ENCODE measurements at places on chromosomes 6 and 20. TPM values are rescaled to one million over a fixed set of nuclear protein-coding genes. Genes with fewer than 3 reads are reported as not detected.

TSPO2 gene
- not detected for total RNA-seq

KIFC1 gene
- total RNA-seq: 54.7 TPM

FNDC1 gene
- 0.02 TPM for total RNA-seq

DNA sequence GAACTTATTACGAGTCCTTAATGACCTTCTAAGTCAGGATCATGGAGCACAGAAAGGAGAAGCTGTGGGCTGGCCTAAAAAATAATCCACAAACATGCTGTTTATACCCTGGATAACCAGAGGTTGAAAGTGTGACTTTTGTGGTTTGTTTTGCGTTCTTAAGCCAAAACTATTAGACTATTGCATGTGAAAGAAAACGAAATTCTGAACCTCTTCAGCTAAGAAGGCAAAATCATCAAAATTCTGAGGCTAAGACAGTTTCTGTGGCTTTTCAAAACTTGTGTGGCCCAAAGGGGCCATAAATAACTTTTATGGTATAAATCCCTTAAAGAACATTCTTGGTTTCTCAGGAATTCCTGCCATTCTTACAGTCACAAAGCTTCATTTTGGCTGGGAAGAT lies 251.0 kb downstream of the UST start:
- no peak for DNase-seq
- H3K36me3 ChIP-seq: peaks cover 3% of the 10 kb centered on the region
- H3K4me3 ChIP-seq: no peak overlapping the region
- H3K4me1 ChIP-seq: peaks cover 33% of the 10 kb centered on the region
- H3K27ac ChIP-seq: no peak overlapping the region
- H3K27me3 ChIP-seq: peaks cover 20% of the 10 kb centered on the region

DNA sequence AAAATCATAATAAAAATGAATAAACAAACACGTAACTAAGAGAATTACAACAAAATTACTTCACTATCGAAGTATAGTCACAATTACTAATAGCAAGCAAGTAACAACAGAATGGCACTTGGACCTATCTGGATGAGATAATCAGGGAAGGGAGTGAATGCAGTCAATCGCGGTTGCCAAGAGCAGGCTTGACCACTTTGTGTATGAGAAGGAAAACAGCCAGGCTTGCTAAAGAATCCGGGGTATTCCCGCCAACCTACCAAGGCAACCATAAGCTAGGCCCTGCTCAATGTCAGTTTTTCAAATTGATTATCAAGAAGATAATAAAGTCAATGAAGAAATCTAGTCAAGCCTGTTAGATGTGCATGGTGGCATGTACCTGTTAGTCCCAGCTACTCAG lies 39.7 kb downstream of the PXDC1 start:
- H3K27me3 ChIP-seq: peaks cover 2% of the 10 kb centered on the region
- H3K27ac ChIP-seq: no peak overlapping the region
- DNase-seq: no peak
- H3K36me3 ChIP-seq: no peaks in the 10 kb centered on the region

DNA sequence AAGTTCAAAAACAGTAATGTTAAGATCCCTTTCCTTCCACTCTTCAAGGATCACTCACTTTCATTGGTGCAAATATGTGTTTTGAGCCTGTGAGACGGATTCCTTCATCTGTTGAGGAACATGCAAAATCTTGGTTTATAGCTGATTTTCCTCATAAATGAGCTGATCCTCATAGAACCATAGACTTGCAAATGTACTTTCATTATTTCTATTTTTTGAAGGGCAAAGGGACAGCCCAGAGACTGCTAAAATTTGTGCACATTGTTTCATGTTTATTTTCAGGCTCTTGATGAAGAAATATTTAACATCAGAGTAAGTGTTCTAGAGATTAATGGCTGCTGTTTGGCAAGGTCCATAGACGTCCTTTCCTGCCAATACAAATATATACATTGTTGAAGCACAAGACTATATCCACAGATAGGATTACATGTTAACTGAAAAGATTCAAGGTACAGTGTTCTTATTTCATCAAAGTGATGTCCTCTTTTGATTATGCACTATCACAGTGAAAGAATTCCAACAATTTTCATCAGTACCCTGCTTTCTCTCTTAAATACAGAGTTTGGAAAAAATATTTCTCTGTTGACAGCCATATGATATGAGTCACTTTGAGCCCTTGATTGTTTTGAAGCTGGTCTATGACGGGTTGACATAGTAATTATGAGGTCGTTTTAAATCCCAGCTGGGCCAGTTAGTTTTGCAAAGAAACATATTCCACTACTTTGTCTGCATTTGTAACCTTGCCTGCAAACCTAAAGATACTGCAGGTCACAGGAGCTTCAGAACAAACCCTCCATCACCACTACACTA lies 95.7 kb downstream of the FILIP1 start:
- H3K4me3 ChIP-seq: no peak overlapping the region
- H3K36me3 ChIP-seq: no peaks in the 10 kb centered on the region
- H3K4me1 ChIP-seq: no peaks in the 10 kb centered on the region
- no peak for DNase-seq

DNA sequence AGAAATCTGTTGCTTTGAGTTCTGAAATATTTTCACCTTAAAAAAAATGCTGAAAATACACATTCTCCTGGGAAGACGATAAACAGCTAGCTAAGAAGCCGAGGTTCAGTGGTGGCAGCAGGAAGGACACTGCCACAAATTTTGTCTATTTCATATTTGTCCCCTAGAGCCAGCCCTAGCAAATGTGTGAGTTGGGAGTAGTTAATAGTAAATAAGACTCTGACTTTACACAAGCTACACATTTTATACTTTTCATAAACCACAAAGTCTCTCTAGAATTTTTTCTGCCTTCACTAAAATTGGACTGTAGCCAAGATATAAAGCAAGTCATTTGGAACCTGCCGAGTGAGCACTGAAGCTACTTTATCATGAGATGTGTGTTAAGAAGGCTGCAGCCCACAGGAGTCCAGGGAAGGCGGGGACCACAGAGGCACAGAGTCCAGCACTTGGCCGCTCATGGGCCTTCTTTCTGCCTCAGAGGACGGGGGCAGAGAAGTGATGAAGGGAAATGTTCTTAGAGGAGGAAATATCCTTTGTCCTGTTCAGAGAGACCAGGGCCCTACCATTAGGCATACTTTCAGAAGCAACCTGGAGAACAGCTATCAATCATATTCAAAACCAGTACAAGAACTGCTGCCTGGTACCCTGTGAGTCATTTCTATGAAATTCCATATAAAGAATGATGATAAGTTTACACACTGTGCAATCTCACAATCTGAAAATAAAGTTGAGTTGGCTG lies 241.7 kb upstream of the TAB2 start:
- H3K4me3 ChIP-seq: no peak overlapping the region
- peak overlapping the region; percentile 62 for H3K27ac ChIP-seq
- peaks cover 26% of the 10 kb centered on the region for H3K36me3 ChIP-seq

GRCh38 chr20:51542571-51543421 lies at the start of gene NFATC2:
Gene NFATC2 (minus strand): TSS chr20:51542719. CDS start chr20:51542499, 220 bp downstream.
- peak within 1 kb of the TSS; percentile 100 for H3K27ac ChIP-seq
- H3K36me3 ChIP-seq: peaks cover 28% of the 10 kb centered on the region
- H3K4me1 ChIP-seq: peaks cover 49% of the 10 kb centered on the region
- H3K27me3 ChIP-seq: peaks cover 16% of the 10 kb centered on the region
- DNase-seq: peak; percentile 47

DNA sequence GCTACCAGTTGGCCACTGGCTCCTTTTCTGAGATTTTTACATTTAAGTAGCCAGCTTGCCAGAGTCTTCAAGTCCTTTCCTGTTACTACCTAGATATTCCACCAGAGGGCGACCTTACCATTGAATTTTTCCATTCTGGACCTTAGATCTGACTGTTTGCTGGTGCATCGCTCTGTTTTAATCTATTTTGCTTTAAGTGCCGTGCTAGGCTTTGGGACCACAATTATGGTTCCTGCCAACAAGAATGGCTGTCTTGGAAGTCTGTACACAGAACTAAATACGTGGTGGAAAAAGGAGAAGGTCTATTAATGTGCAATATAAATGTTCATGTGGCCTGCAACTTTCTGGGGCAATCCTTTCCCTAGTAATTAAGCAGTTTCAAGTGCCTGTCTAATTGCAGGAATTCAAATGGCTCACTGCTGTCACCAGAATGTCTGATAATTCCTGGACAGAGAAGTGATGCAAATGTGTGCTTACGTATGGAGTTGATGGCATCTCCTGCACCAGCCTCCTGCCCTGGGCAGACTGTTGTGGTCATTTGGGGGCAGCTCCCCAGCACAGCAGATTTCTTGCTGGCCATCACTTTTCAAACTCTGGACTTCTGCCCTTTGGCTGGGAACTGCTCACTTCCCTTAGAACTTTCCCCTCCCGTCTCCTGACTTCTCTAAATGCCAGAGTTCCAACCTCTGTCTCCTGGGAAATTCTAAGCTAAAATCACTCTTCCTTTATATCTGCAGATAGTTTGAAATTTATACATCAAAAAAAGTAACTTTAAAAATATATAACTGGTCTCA lies 5.6 kb upstream of the HLA-DOA start:
- DNase-seq: peak; percentile 58
- no peak overlapping the region for H3K27ac ChIP-seq
- peaks cover 31% of the 10 kb centered on the region for H3K4me1 ChIP-seq
- no peaks in the 10 kb centered on the region for H3K36me3 ChIP-seq

- no peaks in the 10 kb centered on the region for H3K4me1 ChIP-seq
- no peak overlapping the region for H3K27ac ChIP-seq
- no peak overlapping the region for H3K4me3 ChIP-seq
- DNase-seq: no peak
Measured at GRCh38 chr6:37391120-37391519, 37.3 kb downstream of the RNF8 start.

GRCh38 chr6:12483712-12484111 lies 193.6 kb downstream of the EDN1 start:
- H3K27ac ChIP-seq: no peak overlapping the region
- H3K4me3 ChIP-seq: no peak overlapping the region
- DNase-seq: no peak
- H3K36me3 ChIP-seq: no peaks in the 10 kb centered on the region
- H3K4me1 ChIP-seq: peaks cover 8% of the 10 kb centered on the region

DNA sequence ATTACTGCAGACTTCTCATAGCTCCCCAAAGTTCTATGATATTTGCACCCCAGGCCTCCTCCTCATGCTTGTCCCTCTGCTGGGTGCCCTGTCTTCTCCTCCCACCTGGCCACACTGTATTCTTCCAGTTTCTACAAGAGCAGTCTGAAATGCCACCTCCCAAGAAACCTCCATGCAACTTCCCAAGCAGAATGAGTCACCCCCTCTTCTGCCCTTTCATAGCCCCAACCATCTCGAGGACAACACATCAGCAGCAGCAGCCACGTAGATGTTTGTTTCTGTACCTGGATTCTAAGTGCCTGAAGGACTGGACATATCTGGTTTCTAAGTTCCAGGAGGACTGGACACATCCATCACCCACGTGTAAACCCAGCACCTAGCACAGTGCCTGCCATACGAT lies 6.6 kb upstream of the ULBP2 start:
- H3K27ac ChIP-seq: no peak overlapping the region
- no peak overlapping the region for H3K4me3 ChIP-seq
- DNase-seq: no peak
- H3K27me3 ChIP-seq: peaks cover 85% of the 10 kb centered on the region
- peaks cover 37% of the 10 kb centered on the region for H3K4me1 ChIP-seq

- H3K27ac ChIP-seq: no peak overlapping the region
- no peaks in the 10 kb centered on the region for H3K36me3 ChIP-seq
- no peak for DNase-seq
- no peak overlapping the region for H3K4me3 ChIP-seq
- no peaks in the 10 kb centered on the region for H3K27me3 ChIP-seq
- H3K4me1 ChIP-seq: no peaks in the 10 kb centered on the region
Measured at GRCh38 chr6:85015396-85015990, 251.1 kb upstream of the TBX18 start.
